Fibroblast of villous mesenchyme (primary cell): ENCODE measurements at places on chromosomes 5 and 9. TPM values are rescaled to one million over a fixed set of nuclear protein-coding genes. Genes with fewer than 3 reads are reported as not detected.

Gene ST8SIA4
- 3.5 and 4.8 TPM in 2 replicates for total RNA-seq

Gene BARHL1
- total RNA-seq: not detected in 2 replicates

Gene SHB
- 16.8 and 19.9 TPM in 2 replicates for total RNA-seq

Gene C9orf153
- 0.32 TPM in 1 of 2 replicates, not detected in the other for total RNA-seq

Gene GRXCR2
- total RNA-seq: not detected in 2 replicates

Gene SPOCK1
- 49.0 and 54.8 TPM in 2 replicates for total RNA-seq

Gene MTAP
- total RNA-seq: 26.4 and 36.7 TPM in 2 replicates

Gene HEMGN
- not detected in 2 replicates for total RNA-seq

Gene OTP
- not detected in 2 replicates for total RNA-seq

Gene SLCO4C1
- total RNA-seq: under 0.01 TPM in 2 replicates

Gene CNOT8
- total RNA-seq: 40.6 and 60.5 TPM in 2 replicates

Gene HTR4
- total RNA-seq: not detected in 2 replicates

Gene DROSHA
- total RNA-seq: 37.0 and 54.8 TPM in 2 replicates

Gene PHF24
- not detected in 2 replicates for total RNA-seq

Gene NCBP1
- 33.8 and 60.9 TPM in 2 replicates for total RNA-seq

Gene TIMD4
- not detected in 2 replicates for total RNA-seq

Gene DPP7
- total RNA-seq: 41.5 and 44.8 TPM in 2 replicates

Gene SPAG8
- total RNA-seq: 0.32 and 0.86 TPM in 2 replicates

Gene SPINK6
- not detected in 2 replicates for total RNA-seq

Gene CTSV
- total RNA-seq: 0.32 and 0.43 TPM in 2 replicates
